ENCODE measurements at places on chromosomes 11 and 22.

DNA sequence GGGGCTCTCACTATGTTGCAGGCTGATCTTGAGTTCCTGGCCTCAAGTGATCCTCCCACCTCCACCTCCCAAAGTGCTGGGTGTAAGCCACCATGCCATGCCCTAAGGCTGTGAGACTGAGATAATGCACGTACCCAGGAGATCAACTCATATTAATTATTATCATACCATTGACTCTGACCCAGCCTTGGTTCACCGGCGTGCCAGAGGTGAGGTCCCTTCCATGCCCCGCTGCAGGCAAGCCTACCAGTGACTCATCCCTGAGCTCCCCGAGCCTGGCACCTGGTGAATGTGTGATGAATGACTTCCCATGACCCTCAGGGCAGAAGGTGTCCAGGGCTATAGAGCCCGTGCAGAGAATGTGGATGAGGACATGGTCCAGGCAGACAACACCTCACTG lies 12.1 kb downstream of the GAL3ST1 start:
- no peak for DNase-seq

DNA sequence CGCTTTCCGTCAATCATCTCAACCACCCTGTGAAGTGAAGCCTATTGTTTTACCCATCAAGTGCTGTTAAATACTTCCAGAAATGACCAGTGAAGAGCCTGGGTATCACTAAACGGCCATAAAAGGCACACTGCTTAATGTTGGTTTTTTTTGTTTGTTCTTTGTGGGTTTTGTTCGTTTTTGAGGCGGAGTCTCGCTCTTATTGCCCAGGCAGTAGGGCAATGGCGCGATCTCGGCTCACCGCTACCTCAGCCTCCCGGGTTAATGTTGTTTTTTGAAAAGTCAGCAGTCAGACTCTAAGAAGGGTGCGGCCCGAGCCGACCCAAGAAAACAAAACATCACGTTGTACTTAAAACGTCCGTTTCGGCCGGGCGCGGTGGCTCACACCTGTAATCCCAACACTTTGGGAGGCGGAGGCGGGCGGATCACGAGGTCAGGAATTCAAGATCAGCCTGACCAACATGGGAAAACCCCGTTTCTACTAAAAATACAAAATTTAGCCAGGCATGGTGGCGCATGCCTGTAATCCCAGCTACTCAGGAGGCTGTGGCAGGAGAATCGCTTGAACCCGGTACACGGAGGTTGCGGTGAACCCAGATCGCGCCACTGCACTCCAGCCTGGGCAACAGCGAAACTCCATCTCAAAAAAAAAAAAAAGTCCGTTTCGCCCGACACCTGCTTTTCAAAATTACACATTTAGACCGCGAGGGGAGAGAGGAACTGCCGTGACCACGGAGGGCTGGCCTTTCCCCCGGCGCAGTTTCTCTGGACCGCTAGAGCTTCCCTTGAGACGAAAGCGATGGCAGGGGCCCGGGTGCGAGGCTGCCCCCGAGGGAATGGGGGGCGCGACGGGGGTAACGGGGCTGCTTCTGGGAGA lies 714 bp downstream of the CD59 start:
- DNase-seq, result peak; percentile 64

- DNase-seq, result no peak
Measured at GRCh38 chr11:130905512-130905911, 10.8 kb downstream of the SNX19 start.

DNA sequence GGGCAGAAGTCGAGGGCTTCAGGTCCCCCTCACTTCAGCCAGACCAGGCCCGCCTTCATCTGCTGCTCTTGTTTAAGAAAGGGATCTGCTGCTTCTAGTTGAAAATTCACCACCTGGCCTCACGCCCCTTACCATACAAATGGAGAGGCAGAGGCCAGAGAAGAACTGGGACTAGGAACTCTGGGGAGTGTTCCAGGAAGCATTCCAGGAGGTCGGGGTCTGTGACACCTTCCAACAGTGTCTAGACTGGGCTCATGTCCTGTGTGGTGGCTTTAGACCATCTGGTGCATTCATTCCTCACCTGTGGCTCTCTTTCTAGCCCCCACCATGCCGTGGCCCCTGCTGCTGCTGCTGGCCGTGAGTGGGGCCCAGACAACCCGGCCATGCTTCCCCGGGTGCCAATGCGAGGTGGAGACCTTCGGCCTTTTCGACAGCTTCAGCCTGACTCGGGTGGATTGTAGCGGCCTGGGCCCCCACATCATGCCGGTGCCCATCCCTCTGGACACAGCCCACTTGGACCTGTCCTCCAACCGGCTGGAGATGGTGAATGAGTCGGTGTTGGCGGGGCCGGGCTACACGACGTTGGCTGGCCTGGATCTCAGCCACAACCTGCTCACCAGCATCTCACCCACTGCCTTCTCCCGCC lies 12.3 kb downstream of the TSKU start:
- no peak for DNase-seq

- DNase-seq, result no peak
Measured at GRCh38 chr11:64853709-64854108, 9.3 kb upstream of the CDC42BPG start.
